ENCODE measurements at places on chromosomes 13 and 19. TPM values are rescaled to one million over a fixed set of nuclear protein-coding genes. Genes with fewer than 3 reads are reported as not detected.

The ZNF416 gene
- 1.7 TPM for polyA plus RNA-seq

The NBEA gene
- polyA plus RNA-seq: 2.3 TPM

DNA sequence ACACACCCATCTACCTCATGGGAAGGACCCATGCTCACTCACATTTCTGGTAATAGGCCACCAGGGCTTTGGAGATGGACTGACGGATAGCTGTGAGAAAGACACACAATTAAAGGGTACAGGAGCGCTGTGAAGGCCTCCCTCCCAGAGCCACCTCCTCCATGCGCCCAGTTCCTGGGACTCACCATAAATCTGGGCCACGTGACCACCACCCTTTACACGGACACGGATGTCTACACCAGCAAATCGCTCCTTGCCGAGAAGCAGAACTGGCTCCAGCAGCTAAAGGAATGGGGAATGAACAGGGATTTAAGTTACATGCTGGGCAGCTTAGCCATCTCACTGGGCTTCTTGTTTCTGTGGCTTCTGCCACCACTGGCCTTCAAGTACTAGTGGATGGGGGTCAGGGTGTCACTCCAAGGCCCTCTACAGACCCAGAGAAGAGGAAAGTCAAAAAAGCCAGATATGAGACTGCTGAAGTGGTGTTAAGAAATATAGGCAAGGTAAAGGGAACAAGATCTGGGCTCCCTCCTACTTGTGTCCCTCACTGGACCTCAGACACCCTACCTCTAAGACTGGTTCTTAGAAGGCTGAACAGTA, 2.2 kb downstream of the RPS16 start:
- no peak overlapping the region for H3K4me3 ChIP-seq
- no peak for DNase-seq
- peak overlapping the region; percentile 48 for H3K27ac ChIP-seq
- peaks cover 18% of the 10 kb centered on the region for H3K36me3 ChIP-seq

DNA sequence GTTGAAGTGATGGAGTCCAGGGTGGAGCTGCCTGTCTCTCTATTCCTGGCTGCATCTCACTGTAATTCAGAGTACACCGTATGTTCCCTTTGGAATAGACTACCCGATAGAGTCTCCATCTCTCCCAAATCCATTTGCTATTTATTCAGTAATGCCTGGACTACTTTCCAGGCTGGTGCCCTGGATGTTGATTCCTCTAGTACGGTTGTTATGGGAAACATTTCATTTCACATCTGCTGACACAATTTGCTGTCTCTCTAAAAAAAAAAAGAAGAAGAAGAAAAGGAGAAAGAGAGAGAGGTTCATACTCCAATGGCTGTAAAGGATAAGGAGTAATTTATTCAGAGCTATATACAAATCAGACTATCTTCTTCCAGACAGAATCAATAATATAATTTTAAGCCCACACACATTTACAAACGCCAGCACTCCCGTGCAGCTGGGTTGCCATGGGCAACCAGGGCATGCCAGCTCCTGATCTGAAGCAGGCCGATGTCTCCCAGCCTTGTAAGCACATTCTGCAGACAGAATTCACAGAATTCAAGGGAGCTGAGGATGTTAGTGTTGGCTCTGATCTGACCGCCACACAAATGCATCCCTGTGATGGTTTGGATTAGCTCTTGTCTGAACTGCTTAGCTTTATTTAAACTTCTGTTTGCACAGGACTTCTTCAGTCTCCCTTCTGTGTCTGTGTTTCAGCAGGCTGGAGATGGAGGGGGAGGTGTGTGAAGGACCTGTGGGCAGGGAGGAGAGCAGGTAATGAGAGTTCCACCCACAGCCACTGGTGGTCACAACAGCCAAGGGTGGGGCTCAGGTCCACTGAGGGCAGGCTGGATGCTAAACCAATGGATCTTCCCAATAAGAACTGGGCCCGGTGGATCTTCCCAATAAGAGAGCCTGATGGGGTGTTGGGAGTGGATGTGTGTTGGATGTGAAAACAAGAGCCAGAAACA, 66.0 kb downstream of the TEX26 start:
- peak; percentile 70 for DNase-seq
- no peaks in the 10 kb centered on the region for H3K36me3 ChIP-seq
- H3K27ac ChIP-seq: no peak overlapping the region

GRCh38 chr19:38143847-38144246, 80.2 kb downstream of the DPF1 start:
- H3K27me3 ChIP-seq: no peaks in the 10 kb centered on the region
- H3K4me3 ChIP-seq: no peak overlapping the region
- H3K4me1 ChIP-seq: no peaks in the 10 kb centered on the region
- peaks cover 8% of the 10 kb centered on the region for H3K36me3 ChIP-seq

DNA sequence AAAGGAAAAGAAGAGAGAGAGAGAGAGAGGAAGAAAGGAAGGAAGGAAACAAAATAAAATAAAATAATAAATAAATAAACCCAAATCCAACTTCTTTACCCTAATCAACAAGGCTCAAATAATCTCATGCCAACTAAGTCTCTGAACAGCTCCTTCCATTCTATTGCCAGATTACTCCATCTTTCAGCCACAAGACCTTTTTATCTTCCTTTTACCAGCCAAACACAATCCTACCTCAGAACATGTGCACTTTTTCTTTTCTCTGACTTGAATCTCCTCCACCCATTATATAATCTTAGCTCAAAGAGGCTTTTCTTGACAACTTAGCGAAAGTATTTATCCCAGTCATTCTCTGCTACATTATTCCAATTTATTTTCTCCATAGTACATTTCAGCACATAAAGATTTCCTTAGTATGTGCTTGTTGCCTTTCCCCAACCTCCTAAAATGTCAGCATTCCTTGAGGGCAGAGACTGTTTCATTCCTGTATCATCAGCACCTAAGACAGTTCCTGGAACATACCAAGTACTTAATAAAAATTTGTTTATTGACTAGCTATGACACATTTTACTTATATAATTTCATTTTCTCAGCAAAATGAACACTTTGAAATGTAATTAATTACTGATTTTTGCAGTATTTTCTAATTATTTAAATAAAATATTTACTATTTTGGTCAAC, 33.5 kb upstream of the USPL1 start:
- H3K4me3 ChIP-seq: no peak overlapping the region
- no peak overlapping the region for H3K27ac ChIP-seq
- no peaks in the 10 kb centered on the region for H3K4me1 ChIP-seq
- no peak for DNase-seq
- H3K36me3 ChIP-seq: no peaks in the 10 kb centered on the region

The VSTM2B gene
- polyA plus RNA-seq: not detected
